Stimulated activated CD4-positive, alpha-beta T cell treated with anti-CD3 and anti-CD28 coated beads, Interleukin-15, amount 100 ng/mL, for 1 hour (primary cell): ENCODE measurements at places on chromosomes 2 and 18.

DNA sequence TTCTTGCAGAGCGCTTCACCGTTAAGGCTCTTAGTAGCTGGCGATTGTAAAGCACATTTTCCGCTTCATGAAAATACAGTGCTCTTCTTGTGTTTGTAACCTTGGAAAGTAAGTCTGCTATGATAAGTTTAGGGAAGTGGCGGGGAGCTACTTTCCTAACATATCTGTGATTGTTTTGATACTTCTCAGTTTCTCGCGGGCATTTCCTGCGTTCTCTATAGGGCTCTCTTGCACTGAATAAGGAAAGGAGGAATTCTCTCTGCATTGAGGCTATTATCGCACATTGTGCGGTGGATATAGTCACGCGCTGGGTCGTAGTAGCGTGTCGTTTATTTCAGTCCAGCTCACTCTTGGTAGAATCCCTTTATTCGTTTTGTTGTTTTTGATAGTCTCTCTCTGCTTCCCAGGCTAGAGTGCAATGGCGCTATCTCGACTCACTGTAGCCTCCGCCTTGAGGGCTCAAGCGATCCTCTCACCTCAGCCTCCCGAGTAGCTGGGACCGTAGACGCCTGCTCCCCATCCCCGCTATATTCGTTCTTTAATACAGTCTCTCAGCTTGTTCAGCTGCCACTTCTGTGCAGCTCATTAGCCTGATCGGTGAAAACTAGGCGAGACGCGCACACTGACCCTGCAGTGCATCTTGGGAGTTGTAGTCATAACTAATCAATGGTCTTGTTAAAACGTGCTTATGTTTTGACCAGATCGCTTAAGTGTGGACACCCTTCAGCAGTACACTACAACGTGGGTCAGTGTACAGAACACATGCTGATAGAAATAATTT is 1.0 kb upstream of the PPP4R3B start:
- DNase-seq: no peak

DNA sequence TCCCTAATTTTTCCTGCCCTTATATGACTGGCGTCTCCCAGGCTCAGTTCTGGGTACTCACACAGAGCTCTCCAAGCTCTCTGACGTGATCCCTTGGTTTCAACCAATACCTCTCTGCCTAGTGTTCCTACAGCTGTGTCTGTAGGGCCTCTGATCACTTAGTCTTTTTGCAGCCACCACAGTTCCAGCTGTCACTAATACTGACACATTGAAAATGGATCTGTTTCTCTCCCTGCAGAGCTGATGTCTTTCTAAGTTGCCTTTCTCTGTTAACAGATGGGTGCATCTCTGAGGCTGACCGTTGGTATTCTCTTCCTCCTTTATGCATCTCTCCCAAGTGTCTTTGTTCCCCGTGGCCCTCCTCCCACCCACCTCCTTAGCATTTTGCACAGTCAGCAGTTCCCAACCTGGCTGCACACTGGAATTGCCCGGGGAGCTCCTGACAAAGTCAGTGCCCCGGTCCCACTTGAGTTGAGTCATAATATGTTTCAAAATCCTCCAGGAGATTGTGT is 62.5 kb downstream of the CERS6 start:
- no peak for DNase-seq

- DNase-seq: no peak
Measured at GRCh38 chr18:2847317-2848246, 776 bp downstream of the EMILIN2 start.

DNA sequence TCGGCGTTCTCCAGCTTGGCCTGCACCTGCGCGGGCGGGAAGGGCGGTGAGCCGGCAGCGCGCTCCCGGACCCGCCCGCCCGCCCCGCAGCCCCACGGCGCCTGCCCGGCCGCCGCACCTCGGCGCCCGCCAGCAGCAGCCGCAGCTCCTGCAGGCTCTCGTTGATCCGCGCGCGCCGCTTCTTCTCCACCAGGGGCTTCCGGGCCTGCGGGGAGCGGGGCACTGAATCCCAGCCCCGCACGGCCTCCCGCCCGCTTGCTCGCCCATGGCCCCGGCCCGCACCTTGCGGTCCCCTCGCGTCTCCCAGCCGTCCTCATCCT is 335 bp downstream of the HES6 start:
- DNase-seq: no peak

GRCh38 chr2:231104115-231104713 is 20.6 kb downstream of the HTR2B start:
- peak; percentile 20 for DNase-seq

DNA sequence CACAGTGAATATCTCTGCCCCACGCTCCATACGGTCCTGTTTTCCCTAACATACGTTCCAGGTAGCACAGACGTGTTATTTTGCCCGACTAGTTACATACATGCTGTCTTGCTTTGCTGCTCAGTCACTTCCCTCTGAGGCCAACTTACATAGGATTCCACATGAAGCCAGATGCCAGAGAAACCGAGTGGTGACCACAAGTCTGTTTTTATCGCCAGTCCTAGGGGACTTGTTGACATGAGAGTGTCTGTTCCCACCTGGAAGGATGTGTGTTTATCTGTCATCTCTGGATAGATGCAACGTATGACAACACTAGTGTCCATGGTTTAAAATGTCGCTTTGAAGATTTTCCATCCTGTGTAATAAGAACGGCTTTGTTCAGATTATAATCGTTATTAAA is 32.6 kb downstream of the PMAIP1 start:
- no peak for DNase-seq
